Breast epithelium (tissue), 4 donors: ENCODE measurements at places on chromosomes 7 and 10. TPM values are rescaled to one million over a fixed set of nuclear protein-coding genes. Genes with fewer than 3 reads are reported as not detected.

DNA sequence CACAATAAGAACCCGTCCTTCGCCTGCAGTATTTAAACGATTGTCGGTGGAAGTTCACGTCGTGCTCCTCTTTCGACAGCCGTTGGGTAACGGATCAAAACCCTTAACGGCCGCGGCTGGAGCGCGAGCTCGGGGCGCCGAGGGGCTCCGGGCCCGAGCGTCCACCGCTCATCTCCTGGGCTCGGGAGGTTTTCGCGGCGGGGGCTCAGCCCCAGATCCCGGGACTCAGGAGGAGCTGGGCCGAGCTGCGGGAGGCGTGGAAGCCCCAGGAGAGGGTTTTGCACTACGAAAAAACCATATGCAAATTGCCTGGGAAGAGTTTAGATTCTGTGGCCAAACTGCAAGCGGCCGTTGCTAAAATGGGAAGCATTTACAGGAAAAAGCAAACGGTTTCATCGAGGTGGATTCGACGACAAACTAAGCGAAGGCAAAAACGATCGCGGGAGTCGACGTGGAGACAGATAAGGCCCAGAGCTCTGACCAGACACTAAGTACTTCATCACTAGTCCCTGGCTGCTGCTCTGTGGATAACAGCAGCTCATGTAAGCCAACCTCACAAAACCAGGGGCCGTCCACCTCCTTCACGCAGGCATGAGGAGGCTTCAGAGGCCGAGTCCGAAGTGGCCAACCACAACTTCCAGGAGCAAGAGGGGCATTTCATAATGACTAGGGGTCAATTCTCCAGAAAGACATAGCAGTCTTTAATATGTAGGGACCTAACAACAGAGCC, 129.7 kb downstream of the MARCHF5 start:
- DNase-seq: no peak

GRCh38 chr7:146146831-146147486, 30.4 kb downstream of the CNTNAP2 start:
- DNase-seq: no peak

GRCh38 chr7:25395976-25396375, 167.7 kb upstream of the NPVF start:
- DNase-seq: no peak

- no peak for DNase-seq
These were observed 41.4 kb downstream of the PRTFDC1 start for GRCh38 chr10:24911029-24911428.

- no peak for DNase-seq
These were observed 26.8 kb downstream of the PILRA start for GRCh38 chr7:100400041-100400440.

- DNase-seq: no peak
These were observed 601.1 kb downstream of the SORCS1 start for GRCh38 chr10:106563384-106563783.

- DNase-seq: no peak
These were observed 561.1 kb downstream of the TCERG1L start for GRCh38 chr10:130750441-130750840.

GRCh38 chr7:70416986-70417655, 714.8 kb upstream of the GALNT17 start:
- no peak for DNase-seq

GRCh38 chr10:92892691-92893054, 44.4 kb downstream of the EXOC6 start:
- no peak for DNase-seq

DNA sequence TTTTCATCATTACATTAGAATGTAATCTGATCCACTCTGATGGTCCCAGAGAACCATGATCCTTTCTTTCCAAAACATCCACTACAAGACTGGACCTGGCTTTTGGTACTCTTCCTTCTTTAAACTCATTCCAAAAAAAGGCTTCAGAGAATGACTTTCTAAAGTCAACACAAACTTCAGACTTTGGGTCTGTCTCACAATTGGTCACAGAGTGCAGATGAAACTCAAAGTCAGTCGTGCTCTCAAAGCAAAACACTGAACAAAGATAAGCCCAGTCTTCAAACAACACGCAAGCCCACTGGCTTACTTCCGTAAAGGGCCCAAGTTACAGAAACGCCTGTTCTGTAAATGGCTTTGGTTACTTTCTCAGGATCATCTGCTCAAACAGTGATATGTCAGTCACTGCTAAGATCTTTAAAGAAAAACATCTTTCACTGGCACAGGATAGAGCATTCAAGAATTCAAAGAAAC, 250.9 kb upstream of the MKLN1 start:
- no peak for DNase-seq

DNA sequence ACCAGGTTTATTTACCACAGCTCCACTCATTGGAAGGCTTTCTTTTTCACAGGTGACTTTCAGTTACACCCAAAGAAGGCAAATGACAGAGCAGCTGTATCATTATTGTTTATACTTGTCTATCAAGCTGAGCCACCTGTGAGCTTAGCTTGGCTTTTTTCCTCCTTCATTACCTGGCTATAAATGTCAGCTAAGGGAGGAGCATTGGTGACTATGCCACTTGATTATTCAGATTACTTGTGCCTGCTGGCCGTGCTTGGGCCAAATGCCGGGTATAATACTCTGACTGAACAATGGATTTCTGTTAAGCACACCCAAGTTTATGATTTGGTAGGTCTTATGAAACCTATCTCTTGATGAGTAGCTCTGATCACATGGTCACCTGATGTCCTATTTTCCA, 9.9 kb upstream of the GNAT3 start:
- DNase-seq: no peak

GRCh38 chr7:95905167-95905566, 132.8 kb downstream of the DYNC1I1 start:
- no peak for DNase-seq

- DNase-seq: no peak
These were observed 159.8 kb downstream of the CHN2 start for GRCh38 chr7:29354340-29354739.

DNA sequence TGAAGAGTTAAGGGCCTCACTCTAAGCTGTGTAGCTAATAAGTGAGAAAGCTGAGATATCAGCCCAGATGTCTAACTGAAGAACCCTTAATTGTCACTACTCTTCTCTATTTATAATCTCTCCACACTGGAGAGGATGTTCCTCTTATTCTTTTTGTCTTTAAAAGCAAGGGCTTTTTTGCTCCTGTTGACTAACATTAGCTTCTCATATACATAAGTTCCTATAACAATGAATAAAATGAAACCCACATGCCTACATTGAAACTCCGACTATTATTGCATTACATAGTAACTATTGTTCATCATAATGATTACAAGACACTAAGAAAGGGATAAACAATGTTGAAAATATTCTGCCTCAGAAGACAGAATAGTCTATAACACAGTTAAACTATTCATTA, 67.1 kb downstream of the GNAT3 start:
- DNase-seq: no peak

DNA sequence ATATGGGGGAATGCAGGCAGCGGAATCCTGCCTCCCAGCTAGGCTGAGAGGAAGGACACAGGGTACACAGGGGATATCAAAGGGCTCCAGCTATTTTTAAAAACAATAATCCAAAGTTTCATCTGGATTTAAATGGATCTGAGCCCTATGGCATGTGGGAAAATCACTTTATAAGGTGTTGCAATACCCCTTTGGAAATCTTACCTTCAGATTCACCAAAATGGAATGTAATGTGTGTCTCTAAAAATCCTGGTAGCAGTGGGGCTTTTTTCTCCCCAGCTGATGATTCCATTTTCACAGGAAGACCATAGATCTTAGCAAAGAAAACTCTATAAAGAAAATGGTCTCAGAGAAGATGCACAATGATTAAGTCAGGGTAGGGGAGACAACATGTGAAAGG, 722.2 kb downstream of the PARD3 start:
- DNase-seq: no peak

GRCh38 chr7:140541513-140542227, 62.4 kb upstream of the MKRN1 start:
- DNase-seq: peak; percentile 58

DNA sequence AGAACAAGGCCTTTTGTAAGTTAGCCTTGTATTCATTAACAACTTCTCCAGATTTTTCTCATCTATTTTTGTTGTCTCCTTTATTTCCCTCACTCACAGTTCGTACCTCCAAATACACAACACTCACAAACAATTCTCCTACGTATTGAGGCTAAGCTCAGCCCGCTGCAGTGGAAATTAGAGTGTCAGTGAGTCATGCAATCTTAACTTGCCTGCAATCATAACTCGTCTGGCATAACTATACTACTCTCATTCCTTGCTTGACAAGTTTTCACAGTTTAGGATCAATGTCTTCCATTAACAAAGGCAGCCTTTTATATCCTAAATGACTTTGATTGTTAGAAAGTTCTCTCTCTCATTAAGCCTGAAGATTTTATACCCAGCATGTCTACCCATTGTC, 23.8 kb downstream of the TMEM196 start:
- no peak for DNase-seq

DNA sequence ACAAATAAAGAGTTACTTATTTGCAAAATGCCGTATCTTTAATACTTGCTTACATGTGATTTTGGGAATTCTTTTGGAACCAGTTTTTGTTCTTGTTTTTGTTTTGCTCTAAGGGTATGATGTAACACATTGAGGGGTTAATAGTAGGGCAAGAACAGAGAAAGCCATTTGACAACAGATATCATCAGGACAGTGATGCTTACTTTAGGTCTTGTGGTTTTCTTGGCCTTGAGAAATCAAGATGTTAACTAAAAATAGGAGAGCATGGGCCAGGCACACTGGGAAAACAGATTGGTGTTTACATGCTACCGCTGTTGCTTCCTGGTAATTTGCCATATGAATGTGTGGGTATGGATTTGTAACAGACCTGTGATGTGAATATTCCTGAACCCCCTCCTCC, 3.7 kb downstream of the SAMD8 start:
- no peak for DNase-seq

- no peak for DNase-seq
These were observed 8.9 kb downstream of the LRRTM3 start for GRCh38 chr10:66934711-66935110.

PTPRN2 gene
- total RNA-seq: 2.2 TPM

ADAM12 gene
- 13.9 TPM for total RNA-seq

EPHB4 gene
- total RNA-seq: 64.9 TPM

AMPH gene
- 15.1 TPM for total RNA-seq

HABP2 gene
- total RNA-seq: not detected

PLOD3 gene
- 23.9 TPM for total RNA-seq

FBXO24 gene
- 0.98 TPM for total RNA-seq

SYNPO2L gene
- total RNA-seq: not detected

SLC26A5 gene
- 0.48 TPM for total RNA-seq

IFIT1B gene
- total RNA-seq: not detected
